Psoas muscle (tissue), 8 donors: ENCODE measurements at places on chromosomes 4 and X. TPM values are rescaled to one million over a fixed set of nuclear protein-coding genes. Genes with fewer than 3 reads are reported as not detected.

DTHD1 gene
- total RNA-seq = not detected

GRCh38 chrX:13033193-13033592 lies 11.2 kb downstream of the FAM9C start:
- DNase-seq = no peak

DNA sequence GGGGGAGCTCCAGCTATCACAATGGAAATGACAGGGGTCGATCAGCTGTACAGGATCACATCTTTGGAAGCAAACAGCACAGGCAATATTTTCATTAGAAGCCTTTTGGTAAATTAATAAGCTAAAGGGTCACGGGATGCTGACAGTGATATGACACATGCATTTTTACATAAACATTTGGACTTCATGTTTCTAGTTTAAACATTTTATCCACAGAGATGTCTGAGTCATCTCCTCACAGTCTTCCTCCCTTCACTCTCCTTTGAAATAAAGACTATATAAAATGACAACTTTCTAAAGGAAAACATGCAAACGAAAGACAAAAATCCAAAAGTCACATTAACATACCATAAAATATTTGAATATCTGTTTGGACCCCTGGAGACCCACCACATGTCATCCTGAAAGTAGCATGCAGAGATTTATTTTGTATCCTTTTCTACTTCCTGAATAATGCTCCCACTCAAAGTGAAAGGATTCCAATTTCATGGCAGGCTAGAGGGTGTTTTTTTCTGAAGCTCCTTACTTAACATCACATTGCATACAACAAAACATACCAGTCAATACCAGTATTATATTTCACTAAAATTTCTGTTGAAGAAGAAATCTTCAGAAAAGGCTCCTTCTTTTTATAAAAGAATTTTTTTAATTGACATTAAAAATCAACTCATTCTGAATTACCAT lies 200.1 kb upstream of the PPARGC1A start:
- no peak for DNase-seq

DNA sequence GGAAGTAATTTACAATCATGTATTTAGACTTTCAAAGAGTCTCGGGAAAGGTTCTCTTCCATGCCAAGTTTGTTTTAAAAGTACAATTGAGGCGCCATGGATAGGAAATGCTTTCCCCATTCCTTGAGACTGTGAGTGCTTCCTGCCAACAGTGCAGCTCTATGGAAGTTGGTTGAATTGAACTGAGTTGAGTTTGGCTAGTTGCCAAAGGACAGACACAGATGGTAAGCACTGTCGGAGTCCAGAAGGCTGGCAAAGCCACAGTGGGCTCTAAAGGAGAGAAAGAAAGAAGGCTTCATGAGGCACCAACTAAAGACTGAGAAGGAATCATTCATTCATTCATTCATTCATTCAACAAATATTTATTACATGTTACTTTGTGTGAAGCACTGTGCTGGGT lies 4.3 kb upstream of the KCNE5 start:
- no peak for DNase-seq

DNA sequence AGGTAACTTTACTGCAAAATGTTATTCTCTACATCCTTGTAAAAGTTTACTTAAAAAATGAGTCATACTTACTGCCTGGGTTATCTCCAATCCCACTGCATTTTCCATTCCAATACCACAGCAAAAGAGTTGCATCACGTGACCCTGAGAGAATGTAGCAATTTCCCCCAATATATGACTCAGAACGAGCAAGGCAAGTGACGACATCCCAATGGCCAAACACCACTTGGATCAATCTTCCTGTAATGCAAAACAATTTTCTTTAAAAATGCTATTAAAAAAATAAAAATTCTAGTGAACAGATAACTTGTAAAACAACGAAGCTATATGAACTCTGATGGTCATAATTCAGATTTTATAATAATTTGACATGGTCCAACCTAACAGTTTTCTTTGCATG lies 224.3 kb downstream of the DCLK2 start:
- no peak for DNase-seq

- no peak for DNase-seq
Observed at GRCh38 chr4:111214371-111214770, 591.5 kb upstream of the PITX2 start.
